GM23248 (cell line): ENCODE measurements at places on chromosomes 2 and 18. TPM values are rescaled to one million over a fixed set of nuclear protein-coding genes. Genes with fewer than 3 reads are reported as not detected.
A peak's percentile ranks its signal among the peaks of the same experiment; 100 is the strongest.

GRCh38 chr2:27545348-27546141 is 37.3 kb upstream of the ZNF512 start:
- H3K27me3 ChIP-seq, result no peaks in the 10 kb centered on the region
- peak overlapping the region; percentile 7; the same call in 1 of the 2 replicates for H3K27ac ChIP-seq
- peaks cover 5% of the 10 kb centered on the region for H3K4me1 ChIP-seq

Gene BOK
- total RNA-seq, result 36.0 and 46.6 TPM in 2 replicates

Gene CYS1
- total RNA-seq, result 6.1 and 7.1 TPM in 2 replicates

Gene TUBA4B
- total RNA-seq, result not detected in 2 replicates

- H3K4me3 ChIP-seq, result 0 out of 2 replicates have a peak overlapping the region, but pooled peaks have one; percentile 89
- H3K4me1 ChIP-seq, result peaks cover 17% of the 10 kb centered on the region
- H3K27ac ChIP-seq, result no peak overlapping the region
- no peaks in the 10 kb centered on the region for H3K27me3 ChIP-seq
- H3K36me3 ChIP-seq, result no peaks in the 10 kb centered on the region
Measured at GRCh38 chr2:105330681-105331375, 1.3 kb upstream of the TGFBRAP1 start.
